Activated CD4-positive, alpha-beta T cell treated with anti-CD3 and anti-CD28 coated beads, Interleukin-2, amount 10 ng/mL, durations not matched to agents 7 days and 5 days (primary cell): ENCODE measurements at places on chromosomes 6 and 20. TPM values are rescaled to one million over a fixed set of nuclear protein-coding genes. Genes with fewer than 3 reads are reported as not detected.

The SMOC2 gene
- not detected for total RNA-seq

GRCh38 chr6:170022827-170023619 is 267.9 kb downstream of the DLL1 start:
- DNase-seq, result no peak

- no peak for DNase-seq
Observed at GRCh38 chr6:14983599-14984518, 262.0 kb upstream of the JARID2 start.

The BTBD3 gene
- total RNA-seq, result 6.6 TPM

GRCh38 chr6:64590965-64591675 is 955.5 kb downstream of the PHF3 start:
- DNase-seq, result no peak

DNA sequence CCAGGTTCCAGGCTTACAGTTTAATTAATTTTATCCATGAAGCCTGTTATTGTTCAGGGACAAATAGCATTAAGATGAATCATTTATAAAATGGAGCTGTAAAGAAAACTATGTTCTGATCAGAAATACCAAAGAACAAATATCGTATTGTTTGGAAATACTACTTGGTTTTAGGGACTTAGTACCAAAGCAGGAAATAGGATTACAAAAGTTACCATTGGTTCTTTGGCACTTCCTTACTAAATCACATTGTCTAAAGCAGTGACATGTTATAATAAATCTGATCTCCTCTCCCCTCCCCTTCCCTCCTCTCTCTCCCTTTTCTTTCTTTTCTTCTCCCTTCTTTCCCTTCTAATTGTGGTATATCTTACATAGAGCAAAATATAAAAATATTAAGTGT is 29.6 kb downstream of the CRYBG1 start:
- DNase-seq, result no peak

DNA sequence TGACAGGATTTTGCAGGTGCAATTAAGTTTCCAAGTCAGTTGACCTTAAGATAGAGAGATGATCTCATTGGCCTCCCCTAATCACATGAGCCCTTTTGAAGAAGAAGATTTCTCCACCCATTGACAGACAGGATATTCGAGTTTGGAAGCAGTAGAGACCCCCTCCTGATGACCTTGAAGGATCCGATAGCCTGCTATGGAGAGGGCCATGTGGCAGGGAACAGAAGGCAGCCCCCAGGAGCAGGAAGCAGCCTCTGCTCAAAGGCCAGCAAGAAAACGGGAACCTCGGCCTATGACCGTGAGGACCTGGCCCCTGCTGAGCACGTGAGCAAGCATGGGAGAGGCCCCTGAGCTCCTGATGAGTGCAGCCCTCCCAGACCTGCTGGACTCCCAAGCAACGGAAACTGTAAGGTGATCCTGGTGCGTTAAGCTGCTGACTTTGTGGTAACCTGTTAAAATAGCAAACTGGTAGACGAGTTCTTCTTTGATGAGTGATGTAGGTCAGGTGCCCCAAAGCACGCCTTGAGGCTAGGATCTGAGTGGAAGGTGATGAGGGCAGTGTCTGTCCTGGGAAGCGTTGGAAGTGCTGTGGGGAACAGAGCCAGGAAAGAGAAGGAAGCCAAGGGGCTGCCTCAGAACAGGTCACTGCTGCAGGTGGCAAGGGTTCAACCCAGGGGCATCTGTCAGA is 18.5 kb upstream of the TUBB2A start:
- DNase-seq, result no peak

- DNase-seq, result no peak
Observed at GRCh38 chr6:49635978-49636712, 494 bp downstream of the RHAG start.

The ARID1B gene
- 89.6 TPM for total RNA-seq

GRCh38 chr6:15284743-15285142 is 38.9 kb downstream of the JARID2 start:
- DNase-seq, result no peak

DNA sequence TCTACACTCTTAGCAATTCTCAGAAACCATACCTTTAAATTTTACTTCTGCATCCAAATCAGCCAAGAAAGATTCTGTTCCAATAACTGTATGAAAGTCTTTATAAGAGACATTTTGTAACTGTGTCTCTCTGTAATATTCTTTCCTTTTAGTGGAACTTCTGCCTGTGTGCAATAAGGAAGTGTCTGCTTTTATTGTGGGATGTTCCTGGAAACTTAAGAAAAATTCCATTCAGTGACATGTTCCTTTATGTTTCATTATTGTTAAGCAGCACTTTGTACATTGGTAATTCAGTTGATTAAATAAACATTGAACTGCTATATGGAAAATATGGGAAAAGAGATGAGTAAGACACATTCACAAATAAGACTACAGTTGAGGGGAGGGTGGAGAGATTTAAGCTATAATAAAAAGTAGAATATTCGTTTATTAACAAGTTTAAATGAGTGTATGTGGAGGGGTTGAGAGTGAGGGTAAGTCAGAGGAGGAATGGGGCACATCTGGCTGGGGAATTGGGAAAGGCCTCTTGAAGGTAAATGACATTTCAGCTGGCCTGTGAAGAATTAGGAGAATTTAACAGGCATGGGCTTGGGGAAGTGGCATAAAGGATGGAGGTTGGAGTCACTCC is 11.9 kb downstream of the NUS1 start:
- DNase-seq, result no peak

DNA sequence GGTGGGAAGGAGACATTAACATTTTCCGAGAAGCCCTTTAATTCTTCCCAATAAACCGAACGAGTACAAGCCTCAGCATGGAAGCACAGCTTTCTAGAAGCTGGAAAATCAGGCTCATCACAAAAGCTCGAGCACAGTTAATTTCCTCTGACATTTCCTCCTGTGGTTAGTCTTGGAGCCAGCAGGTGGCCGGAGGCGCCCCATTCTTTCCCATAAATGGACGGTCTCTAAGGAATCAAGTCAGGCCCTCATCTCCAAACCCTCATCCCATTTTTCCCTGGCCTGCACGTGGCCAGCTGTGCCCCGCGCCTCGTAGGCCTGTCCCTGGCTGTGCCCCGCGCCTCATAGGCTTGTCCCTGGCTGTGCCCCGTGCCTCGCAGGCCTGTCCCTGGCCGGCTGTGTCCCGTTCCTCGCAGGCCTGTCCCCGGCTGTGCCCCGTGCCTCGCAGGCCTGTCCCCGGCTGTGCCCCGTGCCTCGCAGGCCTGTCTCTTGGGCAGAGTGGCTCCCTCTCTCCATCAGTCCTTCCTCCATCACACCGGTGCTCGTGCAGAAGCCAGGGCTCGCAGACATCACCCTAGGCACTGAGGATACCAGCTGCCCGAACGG is 19.7 kb upstream of the NTSR1 start:
- DNase-seq, result no peak

The CPXM1 gene
- total RNA-seq, result 0.12 TPM

DNA sequence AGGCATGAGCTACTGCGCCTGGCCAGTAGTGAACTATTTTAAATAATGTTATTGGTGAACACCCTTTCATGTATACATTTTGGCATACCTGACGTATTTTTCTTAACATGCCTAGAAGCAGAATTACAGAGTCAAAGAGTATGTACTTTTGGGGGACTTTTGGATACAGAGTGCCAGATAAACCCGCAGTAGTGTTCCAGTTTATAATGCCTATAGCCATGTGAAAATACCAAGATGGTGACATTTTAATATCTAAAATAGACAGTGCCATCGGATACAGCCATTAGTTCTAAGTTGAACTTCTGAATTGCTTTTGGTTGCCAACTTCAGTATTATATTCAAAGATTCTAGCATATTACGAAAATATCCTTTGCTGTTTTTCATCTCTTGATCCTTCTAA is 20.3 kb downstream of the TM9SF4 start:
- no peak for DNase-seq

- DNase-seq, result no peak
Observed at GRCh38 chr20:35290887-35291417, 1.3 kb downstream of the FAM83C start.

GRCh38 chr20:2596673-2597279 is 55.7 kb upstream of the NOP56 start:
- no peak for DNase-seq

- DNase-seq, result no peak
Observed at GRCh38 chr6:40932366-40932765, 106.7 kb downstream of the UNC5CL start.

GRCh38 chr6:137471497-137471896 is 22.7 kb downstream of the OLIG3 start:
- DNase-seq, result no peak

DNA sequence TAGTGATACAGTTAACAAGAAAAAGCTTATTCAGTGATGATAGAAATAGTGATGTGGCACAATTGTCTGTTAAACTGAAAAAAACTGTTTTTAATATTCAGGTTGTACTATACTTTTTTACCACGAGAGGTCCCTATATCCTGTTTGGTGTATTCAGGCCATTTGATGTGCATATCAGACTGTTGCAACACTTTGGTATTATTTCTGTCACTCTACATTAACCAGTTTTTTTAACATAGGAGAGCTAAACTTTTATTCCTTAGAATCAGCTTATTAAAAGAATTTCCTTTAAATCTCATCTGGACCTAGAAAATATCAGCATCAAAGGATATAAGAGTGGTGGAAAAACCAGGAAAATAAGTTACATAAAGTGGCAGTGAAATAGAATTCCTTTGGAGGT is 36.8 kb downstream of the TSPYL4 start:
- no peak for DNase-seq

DNA sequence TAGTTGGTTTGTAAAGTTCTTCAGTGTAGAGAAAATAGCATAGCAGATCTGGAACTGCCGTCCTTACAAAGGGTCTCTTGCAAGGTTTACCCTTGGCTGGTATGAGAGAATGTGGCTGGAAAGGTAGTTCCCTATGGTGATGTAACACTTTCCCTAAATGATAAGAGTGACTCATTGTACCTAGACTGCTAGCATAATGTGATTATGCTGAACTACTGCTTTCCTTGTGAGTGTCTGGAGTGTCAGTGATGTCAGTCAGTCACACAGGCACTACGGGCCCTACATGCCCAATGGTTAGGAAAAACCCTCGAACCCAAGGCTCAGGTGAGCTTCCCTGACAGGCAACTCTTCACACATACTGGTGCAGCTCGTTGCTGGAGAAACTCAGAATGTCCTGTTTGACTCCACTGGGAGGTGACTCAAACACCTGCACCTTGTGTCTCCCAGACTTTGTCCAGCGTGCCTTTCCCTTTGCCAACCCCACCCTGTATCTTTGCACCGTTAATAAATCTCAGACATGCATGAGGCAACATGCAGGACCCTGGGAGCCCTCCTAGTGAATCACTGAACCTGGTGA is 28.4 kb upstream of the LY86 start:
- no peak for DNase-seq

DNA sequence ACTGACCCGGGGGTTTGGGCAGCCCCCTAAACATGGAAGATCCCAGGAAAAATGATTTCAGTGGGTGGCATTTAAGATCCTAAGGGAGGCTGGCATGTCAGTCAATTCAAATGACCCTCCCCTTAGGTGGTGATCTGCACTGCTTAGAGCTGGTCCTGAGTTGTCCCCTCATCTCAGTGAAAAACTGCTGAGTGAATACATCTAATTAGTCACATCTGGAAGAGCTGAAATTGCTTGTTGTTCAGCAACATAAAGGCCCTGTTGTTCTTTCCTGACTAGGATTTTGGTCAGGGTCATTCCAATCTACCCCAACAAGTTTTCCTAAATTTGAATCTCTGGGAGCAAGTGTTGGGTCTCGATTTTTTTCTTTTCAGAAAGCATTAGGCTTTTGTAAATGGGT is 126.4 kb downstream of the LCA5 start:
- DNase-seq, result no peak

The TAGAP gene
- 67.9 TPM for total RNA-seq

DNA sequence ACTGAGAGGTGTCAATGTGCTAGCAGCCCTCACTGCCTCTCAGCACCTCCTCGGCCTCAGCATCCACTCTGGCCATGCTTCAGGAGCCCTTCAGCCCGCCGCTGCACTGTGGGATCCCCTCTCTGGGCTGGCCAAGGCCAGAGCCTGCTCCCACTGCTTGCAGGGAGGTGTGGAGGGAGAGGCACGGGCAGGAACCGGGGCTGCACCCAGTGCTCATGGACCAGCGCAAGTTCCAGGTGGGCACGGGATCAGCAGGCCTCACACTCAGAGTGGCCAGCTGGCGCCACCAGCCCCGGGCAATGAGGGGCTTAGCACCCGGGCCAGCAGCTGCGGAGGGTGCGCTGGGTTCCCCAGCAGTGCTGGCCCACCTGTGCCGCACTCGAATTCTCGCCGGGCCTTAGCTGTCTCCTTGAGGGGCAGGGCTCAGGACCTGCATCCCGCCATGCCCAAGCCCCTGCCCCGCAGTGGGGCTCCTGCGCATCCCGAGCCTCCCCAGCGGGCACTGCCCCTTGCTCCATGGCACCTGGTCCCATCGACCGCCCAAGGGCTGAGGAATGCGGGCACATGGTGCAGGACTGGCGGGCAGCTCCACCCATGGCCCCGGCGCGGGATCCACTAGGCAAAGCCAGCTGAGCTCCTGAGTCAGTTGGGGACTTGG is 80.4 kb upstream of the MANEA start:
- no peak for DNase-seq

GRCh38 chr6:36625158-36625919 is 31.2 kb downstream of the SRSF3 start:
- no peak for DNase-seq
